Left hindlimb (tissue), 1 donor: ENCODE measurements at places on chromosomes 4 and X.
A peak's percentile ranks its signal among the peaks of the same experiment; 100 is the strongest.

DNA sequence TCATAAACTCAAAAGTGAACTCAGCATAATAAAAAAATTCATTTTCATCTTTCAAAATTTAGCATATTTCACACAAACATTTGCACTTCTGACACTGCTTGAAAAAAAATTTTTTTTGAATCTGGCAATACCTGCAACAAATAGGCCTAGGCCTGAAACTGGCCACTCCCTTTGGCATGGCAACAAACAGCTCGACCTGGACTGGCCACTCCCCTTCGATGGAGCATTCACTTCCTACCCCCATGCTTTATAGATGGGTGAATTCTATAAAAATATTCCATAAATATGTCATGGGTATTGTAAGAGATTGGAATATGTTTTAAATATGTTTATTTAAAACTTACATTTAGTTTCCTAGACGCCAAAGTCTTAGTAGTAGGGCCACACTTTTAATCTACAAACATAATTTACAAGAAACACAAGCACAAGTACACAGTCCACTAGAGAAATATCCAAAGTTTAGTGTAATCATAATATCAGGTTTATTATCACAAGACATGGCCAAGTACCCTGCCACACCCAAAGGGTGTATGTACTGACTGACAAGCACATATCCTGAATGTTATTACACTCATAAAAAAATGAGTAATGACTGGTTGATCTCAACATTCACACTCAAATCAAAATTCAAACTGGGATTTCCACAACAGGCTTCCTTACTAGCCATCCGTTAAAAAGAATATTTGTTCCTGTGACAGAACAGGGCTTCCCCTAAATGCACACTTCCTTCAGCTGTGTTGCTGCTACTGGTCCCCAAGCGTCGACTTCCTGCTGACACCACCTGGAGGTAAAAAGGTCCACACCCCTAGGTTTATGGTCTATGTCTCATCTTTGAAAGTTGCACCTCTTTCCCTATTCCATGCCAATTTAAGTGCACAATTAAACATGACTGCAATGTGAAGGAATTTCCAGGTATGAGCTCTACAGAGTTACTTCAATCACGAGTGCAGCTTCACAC, 271.5 kb downstream of the NR3C2 start:
- no peak for DNase-seq

GRCh38 chrX:41895826-41896225, 27.5 kb downstream of the CASK start:
- DNase-seq, result no peak

DNA sequence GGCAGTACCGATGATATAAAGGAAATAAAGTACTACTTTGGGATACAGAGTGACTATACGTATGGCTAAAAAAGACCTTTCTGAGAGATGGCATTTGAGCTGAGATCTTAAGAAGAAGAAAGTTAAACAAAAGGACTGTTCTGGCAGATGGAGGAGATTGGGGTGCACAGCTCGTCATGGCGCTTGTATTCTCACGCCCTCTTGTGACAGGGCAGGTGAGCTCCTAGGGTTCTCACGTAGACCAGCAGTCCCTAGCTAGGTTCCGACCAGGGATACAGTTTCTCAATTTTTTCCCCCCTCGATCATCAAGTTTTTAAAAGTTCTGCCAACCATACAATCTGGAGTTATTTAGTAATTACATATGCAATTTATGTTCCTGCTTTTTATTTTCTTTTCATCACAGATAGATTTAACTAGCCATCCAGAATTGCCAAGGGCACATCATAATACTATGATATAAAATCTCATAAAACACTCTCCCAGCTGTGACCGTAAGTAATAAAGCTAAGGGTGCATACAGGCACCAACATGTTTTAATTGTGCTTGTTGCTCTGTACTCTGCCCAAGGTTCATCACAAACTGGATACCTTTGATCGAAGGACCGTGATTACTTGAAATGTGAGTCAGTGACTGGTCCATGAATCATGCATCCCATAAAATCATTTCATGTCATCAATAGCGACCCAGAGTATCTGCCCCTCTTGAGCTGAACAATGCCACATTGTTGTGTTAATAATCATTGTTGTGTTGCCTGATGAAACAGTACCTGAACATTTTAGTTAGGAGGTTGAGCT, 69.4 kb upstream of the ZNF518B start:
- no peak for DNase-seq

DNA sequence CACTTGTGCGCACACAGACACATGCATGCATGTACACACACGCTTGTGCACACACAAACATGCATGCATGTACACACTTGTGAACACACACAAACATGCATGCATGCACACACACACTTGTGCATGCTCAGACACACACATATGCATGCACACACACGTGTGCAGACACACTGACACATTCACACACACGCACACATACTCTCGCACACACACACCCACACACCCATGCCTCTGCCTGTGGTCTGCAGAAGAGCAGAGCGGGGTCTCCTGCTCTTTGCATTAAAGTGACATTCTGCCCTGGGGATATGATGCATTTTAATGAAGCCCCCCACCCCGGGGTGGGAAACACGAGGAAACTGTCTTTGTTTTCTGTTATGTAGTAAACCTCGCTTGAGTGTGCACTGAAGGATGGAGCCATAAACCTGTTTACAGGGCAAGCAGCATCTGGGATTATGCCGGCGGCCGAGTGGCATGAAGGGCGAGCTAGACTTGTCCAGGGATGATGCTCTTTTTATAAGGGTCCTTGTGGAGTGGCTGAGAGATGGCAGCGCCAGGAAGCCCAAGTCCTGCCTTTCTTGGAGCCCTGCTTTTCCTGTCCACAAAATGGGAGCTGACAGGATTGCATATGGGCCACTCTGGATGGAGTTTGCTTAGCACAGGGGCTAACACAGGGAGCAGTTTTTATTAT, 17.8 kb downstream of the PSAPL1 start:
- peak; percentile 2 for DNase-seq

- no peak for DNase-seq
Measured at GRCh38 chr4:89152972-89153371, 41.6 kb downstream of the TIGD2 start.

GRCh38 chr4:123836851-123837595, 440.4 kb downstream of the SPRY1 start:
- no peak for DNase-seq

- DNase-seq, result no peak
Measured at GRCh38 chrX:125204681-125205132, 115.0 kb upstream of the TEX13C start.

- DNase-seq, result no peak
Measured at GRCh38 chrX:106451933-106452332, 159.8 kb upstream of the RADX start.

GRCh38 chrX:154082396-154083125, 15.0 kb downstream of the MECP2 start:
- no peak for DNase-seq

DNA sequence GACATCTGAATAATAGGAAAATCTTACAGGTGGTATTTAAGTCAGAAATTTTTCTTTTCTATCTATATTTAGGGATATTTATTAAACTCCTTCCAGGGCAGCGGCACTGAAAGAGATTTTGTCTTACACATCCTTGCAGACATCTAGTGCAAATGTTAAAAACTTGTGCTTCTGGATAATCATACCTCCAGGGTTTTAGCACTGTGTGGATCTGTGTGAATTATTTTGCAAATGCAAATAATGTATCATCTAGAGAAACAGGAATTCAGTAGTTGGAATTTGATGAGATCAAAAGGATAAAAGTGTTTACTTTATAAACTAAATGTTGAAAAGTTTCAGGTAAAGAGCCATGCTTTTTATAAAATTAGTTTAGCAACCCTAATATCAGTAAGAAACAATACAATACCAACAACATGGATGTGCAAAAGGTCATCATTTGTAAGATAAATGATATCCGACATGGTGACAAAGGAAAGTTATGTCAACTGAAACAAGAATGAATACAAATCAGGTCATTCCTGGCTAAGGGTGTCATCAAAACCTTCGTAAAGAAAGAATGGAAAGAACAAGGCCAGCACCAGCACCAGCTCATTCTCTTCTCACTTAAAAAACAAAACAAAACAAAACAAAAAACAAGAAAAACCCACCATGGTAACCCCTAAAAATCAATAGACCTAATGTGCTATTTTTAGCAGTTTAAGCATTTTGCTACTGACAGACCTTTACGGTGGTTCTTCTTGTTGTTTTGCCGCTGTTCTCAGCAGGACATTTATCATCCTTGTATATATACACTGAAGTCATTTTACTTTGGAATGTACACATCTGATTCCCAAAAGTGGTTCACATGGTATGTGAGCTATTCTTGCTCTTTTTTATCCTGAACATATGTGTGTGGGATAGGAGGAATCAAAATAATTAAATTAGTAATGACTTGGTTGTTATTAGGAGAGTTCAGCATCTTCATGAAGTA, 219.7 kb upstream of the NDST3 start:
- no peak for DNase-seq

DNA sequence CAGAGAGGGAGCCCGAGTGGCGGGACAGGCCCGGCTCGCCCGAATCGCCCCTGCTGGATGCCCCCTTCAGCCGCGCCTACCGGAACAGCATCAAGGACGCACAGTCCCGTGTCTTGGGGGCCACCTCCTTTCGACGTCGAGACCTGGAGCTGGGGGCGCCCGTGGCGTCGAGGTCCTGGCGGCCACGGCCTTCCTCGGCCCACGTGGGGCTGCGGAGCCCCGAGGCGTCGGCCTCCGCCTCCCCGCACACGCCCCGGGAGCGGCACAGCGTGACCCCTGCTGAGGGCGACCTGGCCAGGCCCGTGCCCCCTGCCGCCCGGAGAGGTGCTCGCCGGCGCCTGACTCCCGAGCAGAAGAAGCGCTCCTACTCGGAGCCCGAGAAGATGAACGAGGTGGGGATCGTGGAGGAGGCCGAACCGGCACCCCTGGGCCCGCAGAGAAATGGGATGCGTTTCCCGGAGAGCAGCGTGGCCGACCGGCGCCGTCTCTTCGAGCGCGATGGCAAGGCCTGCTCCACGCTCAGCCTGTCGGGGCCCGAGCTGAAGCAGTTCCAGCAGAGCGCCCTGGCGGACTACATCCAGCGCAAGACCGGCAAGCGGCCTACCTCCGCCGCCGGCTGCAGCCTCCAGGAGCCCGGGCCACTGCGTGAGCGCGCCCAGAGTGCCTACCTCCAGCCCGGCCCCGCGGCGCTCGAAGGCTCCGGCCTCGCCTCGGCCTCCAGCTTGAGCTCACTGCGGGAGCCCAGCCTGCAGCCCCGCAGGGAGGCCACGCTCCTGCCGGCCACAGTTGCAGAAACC, 156.9 kb downstream of the SOWAHB start:
- no peak for DNase-seq

DNA sequence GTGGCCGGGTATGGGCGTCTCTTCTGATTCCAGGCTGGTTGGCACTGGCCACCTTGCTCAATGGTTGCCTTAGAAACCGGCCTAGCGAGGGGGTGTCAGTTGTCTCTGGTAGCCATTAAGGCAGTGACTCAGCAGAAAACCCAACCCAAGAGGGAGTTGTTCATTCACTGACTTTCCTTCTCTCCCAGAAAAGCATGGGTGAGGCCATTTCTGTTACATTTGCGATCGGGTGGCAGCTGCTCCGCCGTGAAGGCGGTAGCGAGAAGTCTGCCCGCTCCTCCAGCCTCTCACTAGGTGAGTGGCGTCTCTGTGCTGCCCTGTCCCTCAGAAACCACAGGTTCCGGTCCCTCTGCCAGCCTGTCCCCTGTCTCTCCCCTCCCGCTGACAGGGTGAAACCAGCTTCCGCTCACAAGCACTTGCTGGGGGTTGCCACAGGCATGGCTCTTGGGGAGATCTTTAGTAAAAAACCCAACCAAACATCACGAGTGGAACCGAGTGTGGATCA, 17.4 kb downstream of the IRAK1 start:
- DNase-seq, result no peak

- DNase-seq, result no peak
Measured at GRCh38 chrX:100274916-100275315, 135.2 kb downstream of the PCDH19 start.

DNA sequence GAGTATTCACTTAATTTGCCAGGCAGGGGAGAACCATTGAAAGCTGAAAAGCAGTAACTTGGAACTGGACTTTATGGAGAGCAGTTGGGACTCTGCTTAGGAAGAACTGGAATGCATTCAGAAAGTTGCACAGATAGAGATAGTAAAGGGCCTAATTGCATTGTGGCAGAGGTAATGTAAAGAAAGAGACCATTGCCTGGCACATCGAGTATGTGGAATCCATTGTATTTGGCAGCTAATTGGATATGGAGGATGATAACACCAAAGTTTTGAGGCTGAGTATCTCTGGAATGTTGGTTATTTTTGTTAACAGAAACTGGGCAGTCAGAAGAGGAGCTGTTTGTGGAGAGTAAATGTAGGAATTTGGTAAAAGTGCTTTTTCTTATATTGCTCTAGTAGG, 169.9 kb downstream of the BMPR1B start:
- no peak for DNase-seq

DNA sequence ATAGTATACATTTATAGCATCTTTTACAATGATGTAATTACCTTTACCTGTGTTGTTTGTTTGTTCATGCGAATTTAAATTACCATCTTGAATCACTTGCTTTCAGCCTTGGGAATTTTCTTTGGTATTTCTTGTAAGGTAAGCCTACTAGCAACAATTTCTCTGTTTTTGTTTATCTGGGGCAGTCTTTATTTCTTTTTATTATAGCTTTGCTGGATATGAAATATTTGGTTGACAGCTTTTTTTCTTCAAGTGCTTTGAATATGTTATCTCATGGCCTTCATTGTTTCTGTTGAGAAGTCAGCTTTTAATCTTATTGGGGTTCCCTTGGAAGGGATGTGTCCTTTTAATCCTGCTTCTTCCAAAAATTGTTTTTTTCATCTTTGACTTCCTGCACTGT, 292.8 kb upstream of the EDA2R start:
- DNase-seq, result no peak

- DNase-seq, result no peak
Measured at GRCh38 chr4:99200138-99200537, 18.9 kb downstream of the ADH6 start.

- DNase-seq, result no peak
Measured at GRCh38 chrX:13323241-13323640, 3.4 kb upstream of the ATXN3L start.

DNA sequence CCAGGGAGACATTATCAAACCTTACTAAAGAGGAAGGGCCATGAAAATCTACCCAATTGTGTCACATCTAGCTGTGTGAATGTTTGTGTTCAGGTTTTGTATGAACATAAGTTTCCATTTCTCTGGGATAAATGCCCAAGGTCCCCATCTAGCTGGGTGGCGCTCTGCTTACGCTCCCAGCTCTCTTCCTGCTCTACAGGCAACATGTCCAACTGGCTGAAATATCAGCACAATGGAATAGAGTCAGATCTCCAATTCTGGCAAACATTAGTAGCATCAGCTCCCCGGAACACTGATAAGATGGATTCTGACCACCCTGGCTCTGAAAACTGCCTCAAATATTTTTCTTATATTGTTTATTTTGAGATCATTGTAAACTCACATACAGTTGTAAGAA, 74.8 kb downstream of the IRF2 start:
- DNase-seq, result no peak

DNA sequence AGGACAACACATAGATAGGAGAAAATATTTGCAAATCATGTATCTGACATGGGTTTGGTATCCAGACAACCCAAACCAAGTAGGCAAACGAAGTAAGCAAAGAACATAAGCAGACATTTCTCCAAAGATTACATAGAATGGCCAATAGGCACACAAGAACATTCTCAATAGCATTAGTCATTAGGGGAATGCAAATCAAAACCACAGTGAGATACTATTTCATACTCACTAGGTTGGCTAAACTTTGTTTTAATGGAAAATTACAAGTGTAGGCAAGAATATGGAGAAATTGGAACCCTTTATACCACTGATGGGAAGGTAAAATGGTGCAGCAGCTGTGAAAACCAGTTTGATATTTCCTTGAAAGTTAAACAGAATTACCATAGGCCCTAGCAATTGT, 74.7 kb downstream of the CHRNA9 start:
- no peak for DNase-seq
